ENCODE measurements at places on chromosomes 13 and 19. TPM values are rescaled to one million over a fixed set of nuclear protein-coding genes. Genes with fewer than 3 reads are reported as not detected.

The ZNF568 gene
- 10.0 TPM for total RNA-seq

The FXYD7 gene
- not detected for total RNA-seq

The BCAM gene
- total RNA-seq: 8.2 TPM

- peak; percentile 39 for DNase-seq
Measured at GRCh38 chr19:3250675-3251074, 26.2 kb downstream of the CELF5 start.

DNA sequence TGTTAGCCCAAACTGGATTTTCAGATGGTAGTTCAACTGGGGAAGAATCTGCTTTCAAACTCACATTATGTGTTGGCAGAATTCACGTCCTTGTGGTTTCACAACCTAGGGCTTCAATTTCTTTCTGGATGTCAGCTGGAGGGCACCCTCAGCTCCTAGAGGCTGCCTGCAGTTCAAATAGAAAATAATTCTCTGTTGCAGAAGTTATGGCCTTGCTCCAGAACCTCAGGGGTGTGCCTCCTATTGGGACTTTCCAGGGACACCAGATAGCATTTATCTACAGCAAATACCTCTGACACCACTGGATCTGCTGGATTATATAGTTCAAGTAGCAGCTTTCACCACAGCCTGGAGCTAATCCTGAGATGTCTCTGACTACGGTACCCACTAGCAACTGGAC, 11.8 kb upstream of the RB1 start:
- DNase-seq: no peak

DNA sequence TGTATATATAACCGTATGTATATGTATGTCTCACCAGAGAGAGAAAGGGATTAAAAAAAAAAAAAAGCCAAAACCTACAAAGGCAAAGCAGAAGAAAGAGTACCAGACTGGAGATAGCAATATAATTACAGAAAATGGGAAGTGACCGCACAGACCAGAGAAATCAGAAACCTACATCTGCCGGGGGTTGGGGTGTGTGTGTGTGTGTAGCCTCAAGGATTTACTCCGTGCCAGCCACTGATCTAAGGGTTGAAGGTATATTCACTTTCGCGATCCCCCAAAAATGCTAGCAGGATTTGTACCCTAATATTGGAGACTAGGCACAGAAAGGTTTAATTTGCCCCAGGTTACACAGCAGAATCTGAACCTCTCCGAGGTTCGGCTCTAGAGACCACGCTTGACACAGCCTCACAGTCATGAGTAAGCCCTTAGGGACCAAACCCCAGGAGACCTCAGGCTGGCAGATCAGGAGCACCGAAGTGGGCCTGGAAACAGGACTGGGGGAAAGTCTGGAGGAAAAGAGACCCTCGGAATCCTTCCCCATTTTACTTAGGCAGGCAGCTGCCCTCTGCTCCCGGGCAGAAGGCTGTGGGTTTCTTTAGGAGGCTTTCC, 14.8 kb downstream of the ARL11 start:
- DNase-seq: no peak

DNA sequence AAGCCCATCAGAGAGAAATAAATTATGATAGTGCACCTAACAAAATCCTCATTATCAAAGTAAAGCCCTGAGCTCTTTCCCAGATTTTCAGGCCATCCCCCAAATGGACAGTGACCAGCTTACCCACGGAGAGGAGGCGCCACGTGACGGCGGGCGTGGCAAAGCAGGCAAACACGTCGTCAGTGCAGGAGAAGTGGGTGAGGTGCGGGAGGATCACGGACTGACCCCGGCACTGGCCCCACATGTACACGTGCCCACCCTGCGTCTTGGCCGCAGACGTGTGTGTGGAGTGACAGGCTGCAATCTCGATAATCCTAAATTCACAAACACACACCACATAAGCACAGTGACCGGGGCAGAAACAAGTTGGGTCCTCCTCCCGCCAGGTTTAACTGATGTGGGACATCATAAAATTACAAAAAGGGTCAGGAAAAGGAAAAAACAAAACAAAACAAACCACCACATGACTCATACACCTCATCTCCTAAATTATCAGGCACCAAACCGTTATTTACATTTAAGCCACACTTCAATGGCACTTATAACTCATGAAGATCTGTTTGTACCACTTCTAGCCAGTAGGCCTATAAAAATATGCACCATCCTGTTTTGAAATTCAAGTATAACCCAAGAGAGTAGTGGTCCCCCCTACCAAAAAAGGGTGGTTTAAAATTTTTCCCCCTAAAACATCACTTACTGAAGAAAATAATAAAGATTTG, 30.1 kb downstream of the RCBTB2 start:
- no peak for DNase-seq
